Type B pancreatic cell (in vitro differentiated cells): ENCODE measurements at places on chromosomes 7 and 10. TPM values are rescaled to one million over a fixed set of nuclear protein-coding genes. Genes with fewer than 3 reads are reported as not detected.

DNA sequence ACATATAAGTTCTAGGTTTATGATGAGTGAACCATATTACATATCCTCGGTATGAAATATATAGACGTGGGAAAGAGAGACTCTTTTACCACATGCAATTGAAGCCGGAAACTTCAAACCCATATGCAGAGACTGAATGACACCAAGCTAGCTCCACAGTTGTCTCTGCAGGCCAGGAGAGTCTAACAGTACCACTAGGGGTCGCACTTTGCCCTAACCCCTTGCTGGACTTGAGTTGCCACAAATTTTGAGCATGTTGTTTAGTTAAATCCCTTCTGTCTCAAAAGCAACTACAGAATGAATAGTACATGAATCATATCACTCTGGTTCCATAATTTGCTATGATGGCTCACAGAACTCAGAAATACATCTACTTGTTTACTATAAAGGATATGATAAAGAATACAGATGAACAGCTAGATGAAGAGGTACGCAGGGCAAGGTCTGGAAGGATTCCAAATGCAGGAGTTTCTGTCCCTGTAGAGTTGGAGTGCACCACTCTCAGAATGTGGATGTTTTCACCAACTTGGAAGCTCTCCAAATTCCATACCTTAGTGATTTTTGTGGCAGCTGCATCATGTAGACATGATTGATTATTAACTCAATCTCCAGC is 112.4 kb upstream of the YAE1 start:
- no peak for DNase-seq

DNA sequence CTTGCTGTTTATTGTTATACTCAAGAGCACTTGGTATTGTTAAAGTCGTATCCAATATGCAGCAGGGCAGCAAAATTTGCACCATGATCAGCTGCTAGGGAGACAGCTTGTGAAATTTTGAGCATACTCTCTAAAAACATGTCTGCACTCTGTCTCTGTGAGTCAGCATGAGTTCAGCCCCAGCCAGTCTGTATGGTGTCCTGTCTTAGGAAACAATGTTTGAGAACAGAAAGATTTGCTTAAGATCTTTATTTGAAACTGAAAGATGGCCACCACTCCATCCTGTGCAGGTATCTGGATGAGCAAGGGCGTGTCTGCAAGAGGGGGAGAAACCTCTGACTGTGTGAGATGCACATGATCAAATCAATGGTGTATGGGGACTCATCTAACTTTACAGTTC is 97.1 kb downstream of the GNAI1 start:
- no peak for DNase-seq

DNA sequence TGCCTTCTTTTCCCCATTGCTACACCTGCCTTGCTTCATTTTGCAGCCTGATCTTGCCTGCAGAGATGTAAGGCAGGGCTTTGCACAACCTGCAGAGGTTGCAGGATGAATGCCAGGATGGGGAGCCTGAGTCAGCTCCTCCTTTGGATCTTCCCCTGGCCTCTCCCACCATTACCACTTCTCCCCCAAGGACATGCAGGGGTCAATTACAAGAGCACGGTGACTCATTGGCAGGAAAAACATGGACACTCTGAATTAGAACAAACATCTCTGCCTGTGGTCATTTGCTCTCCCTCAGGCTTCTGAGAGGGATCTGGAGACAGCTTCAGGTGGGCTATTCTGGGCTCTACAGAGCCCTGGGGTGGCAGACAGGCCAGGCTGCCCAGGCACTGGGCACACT is 89.2 kb downstream of the HERPUD2 start:
- DNase-seq, result no peak

DNA sequence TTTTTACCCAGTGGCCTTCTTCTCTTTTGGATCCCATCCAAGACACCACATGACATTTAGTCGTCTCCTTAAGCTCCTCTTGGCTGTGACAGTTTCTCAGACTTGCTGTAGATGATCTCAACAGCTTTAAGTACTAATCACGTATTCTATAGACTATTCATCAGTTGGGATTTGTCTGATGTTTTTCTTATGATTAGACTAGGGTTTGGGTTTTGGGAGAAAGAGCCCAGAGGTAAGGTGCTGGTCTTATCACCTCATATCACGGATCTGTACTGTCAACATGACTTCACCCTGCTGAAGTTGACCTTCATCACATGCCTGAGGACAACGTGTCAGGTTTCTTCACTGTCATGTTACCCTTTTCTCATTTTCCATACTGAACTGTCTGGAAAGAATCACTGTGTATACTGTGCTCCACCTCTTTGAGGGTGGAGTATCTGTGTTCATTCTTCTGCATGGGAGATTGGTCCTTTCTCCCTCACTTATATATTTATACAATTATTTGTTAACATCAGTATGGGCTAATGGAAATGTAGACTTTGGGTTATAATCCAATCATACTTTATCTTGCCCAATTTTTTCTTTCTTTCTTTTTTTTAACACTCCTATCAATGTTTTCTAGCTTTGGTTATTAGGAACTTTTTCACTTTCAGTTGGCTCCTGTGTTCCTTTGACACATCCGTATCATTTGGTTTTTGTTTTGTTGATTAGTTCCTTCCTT is 6.4 kb upstream of the HKDC1 start:
- DNase-seq, result no peak

DNA sequence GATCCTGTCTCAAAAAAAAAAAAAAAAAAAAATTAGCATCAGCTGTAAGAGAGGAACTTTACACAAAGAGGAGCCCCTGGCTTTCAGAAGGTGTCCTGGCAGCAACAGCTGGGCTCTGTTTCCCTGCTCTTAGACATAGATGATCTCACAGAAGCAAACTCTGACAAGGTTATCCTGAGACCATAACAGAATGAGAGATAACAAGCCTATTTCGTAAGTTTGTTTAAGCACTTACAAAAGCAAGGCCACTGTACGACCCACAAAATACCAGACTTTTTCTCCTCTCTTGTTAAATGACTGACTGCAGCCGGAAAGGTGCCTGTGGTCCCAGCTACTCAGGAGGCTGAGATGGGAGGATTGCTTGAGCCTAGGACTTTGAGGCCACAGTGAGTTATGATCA is 33.3 kb upstream of the OTUD1 start:
- DNase-seq, result no peak

DNA sequence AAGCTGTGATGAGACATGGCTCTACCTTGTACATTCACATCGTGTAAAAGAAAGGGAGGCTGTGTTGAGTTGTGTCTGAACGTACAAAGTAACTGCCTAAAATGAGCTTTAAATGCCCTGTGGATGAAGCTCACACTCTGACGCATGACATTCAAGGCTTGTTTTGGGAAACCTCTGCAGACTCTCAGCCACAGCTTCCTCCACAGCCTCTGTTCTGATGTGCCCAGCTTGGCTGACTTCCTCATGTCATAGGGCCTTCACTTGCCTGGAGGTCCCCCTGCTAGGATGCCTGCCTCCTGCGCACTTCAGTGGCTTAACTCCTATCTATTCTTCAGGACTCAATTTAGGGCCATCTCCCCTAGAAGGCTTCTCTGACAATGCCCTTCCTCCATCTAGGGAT is 230.0 kb upstream of the HABP2 start:
- no peak for DNase-seq

Gene PTF1A
- 0.51 and 1.4 TPM in 2 replicates for total RNA-seq

Gene NPSR1
- not detected in 2 replicates for total RNA-seq

Gene FAM200A
- 10.2 and 10.8 TPM in 2 replicates for total RNA-seq
